ENCODE measurements at places on chromosomes 6 and 20.

DNA sequence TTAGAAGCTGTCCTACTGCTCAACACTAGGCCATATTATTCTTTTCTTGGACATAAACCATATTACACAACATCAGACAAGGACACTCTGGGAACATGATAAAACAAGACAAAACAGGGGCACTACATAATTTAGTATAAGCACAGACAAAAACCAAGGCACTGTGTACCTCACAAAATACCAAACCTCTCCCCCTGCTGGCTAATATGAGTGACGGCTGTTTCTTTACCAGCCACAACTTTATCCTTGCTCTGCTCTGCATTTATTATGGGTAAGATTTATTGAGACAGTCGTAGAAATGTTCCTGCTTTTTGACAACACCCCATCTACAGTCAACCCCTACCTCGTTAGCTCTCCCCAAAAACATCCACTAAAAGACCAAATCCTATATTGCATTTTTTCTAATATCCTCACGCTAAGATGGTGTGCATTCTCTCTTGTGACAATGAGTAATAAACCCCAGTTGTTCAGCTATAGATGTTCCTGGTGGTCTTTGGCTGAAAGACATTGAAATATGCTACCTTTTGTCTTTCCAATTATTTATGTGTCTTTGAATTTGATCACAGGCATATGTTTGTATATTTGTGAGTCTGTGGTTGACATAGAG lies 23.8 kb upstream of the POLR1H start:
- no peak for DNase-seq

DNA sequence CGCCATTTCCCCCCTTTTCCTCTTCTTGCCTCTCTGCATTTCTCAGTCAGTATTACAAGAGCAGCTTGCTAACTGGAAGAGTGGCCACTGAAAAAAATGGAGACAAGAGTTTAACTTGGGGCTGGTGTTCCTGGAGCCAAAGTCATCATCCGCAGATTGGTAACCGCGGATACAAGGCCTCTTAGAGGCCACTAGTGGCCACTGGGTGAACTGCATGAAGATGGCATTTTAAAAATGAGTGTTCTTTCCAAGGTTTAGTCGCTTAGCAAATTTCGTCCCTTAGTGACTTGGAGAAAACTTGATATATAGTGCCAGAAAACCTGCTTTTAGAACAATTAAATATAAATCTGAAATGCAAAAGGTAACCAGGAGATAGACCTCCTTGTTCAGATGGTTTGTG lies 4.8 kb downstream of the F13A1 start:
- DNase-seq: no peak

DNA sequence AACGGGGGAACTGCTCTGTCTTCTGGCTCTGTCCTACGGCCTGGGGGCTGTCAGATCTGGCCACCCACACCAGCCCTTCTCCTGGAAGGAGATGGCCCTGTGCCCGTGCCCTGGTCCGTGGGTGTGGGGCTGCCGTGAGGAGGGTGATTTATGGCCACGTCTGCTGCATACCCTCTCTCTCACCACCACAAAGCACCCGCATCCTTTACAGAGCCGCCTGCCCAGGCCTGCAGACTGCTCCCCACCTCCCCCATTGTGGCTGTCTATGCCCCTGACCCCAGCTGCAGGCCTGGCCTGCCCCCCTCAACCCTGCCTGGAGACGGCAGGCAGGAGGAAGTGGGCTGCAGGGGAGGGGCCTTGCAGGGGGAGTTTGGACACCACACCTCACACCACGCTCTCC lies 72.7 kb upstream of the GATA5 start:
- DNase-seq: no peak

DNA sequence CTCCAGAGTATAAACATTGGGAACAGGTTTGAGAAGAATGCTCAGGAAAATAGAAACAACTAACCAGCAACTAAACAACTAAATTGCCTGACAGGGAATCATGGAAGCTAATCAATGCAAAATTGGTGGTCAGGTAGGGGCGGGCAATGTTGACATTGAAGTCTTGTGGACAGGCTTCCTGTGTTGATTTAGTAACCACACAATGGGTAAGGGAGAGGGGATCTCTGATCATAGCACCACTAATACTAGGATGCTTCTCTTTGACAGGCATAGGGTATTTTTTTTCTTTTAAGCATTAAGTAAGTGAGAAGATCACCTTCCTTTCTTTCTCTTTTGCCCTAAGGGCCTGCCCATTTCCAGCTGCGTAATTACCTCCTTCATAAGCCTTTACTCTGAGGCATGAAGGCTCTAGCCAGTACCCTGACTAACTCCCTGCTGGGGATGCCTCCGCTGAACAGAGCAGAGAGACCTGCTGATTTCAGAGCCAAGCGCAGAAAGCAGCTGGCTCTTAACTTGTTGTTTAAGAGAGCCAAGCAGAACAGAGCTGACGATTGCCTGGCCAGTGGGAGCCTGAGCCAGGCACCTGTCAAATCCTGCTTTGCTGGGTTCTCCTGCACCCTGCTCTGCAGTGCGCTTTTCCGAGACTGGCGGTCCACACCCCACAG lies 118.7 kb downstream of the BMP2 start:
- DNase-seq: no peak
